Frontal cortex (tissue), 4 donors: ENCODE measurements at places on chromosomes 6 and 20. TPM values are rescaled to one million over a fixed set of nuclear protein-coding genes. Genes with fewer than 3 reads are reported as not detected.
A peak's percentile ranks its signal among the peaks of the same experiment; 100 is the strongest.

- no peak for DNase-seq
Observed at GRCh38 chr6:73180076-73180738, 45.1 kb downstream of the KHDC1L start.

- DNase-seq = no peak
Observed at GRCh38 chr6:23454080-23454976, 671.7 kb upstream of the NRSN1 start.

Gene CAP2
- 39.9 TPM for total RNA-seq

Gene PTGIS
- total RNA-seq = 7.7 TPM

DNA sequence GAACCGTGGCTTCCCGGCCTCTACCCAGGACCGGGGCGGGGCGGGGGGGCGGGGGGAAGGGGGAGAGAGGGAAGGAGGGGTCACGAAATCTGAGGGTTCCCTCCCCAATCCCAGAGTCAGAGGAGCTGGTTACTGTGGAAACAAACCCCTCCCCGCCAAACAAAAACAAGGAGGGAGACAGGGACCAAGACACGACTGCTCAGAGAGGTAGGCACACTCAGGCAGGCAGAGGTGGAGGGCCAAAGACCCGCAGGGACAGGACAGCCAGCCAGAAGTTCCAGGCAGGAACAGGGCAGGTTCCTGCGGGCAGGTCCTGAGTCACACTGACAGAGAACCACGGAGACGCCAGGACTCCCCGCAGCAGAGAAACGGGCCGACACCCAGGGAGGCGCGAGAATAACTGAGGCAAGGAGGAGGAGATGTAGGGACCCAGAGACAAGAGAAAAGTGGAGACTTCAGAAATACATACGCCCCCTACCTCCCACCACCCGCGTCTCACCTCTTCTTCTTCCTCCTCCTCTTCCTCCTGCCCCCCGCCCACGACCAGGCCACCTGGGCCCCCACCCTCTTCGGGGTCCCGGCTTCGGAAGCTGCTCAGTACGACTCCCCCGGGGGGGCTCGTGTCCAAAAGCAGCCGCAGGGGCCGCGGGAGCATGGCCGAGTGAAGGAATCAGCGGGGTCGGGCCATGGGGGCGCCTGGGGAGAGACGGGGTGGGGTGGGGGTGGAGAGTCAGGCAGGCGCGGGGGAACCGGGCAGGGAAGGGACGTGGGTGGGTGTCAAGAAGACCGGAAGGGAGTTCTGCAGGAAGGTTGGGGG is 578 bp downstream of the RGL2 start:
- DNase-seq = peak; percentile 77

Gene BANF2
- total RNA-seq = not detected

Gene NT5E
- 8.2 TPM for total RNA-seq

Gene BCAS4
- 11.4 TPM for total RNA-seq

Gene TOP1
- total RNA-seq = 26.5 TPM

DNA sequence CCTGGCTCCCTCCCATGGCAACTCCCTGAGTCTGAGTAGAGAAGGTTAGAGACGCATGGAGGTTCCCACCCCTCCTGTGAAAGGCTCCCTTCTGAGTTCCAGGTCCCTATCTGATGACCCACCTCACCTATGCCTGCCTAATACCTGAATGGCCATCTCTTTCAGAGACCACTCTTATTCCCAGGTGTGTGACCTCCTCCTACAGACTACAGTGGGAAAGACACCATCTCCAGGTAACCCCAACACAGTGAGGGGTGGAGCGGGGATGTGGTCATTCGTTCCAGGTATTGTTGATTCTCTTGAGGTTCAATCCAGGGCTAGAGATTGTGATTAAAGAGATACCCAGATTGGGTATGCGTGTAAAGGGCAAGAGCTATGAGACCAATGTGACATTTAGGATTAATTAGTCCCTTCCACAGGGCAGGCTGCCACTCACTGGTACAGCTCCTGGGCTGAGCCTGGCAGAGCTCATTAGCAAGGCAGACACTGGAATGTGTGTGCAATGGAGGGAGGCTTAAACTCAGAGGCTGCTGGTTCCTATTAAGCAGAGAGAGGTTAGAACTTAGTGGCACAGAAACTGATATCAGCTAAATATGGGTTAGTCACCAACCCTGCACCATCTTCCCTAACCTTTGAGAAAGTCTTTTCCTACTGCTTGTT is 46.5 kb upstream of the IER3 start:
- DNase-seq = no peak

DNA sequence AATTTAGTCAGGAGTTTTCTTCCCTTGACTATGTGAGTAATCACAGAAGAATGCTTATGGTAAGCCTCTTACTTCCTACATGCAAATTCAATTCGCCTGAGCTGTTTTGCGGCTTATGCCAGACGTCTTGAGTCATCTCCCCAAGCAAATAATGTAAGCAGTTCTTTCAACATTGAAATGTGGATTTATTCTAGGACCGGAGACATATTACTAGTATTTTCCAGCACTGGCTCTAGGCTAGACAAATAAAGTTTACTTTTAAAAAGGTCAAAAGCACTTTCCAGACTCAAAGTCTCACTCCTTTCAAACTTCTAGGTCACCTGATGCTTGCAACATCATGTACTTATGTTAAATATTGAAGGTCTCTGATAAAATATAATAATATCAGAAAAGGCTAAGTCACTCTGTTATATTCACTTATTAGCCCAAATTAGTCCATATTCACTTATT is 38.1 kb upstream of the NOX3 start:
- no peak for DNase-seq

DNA sequence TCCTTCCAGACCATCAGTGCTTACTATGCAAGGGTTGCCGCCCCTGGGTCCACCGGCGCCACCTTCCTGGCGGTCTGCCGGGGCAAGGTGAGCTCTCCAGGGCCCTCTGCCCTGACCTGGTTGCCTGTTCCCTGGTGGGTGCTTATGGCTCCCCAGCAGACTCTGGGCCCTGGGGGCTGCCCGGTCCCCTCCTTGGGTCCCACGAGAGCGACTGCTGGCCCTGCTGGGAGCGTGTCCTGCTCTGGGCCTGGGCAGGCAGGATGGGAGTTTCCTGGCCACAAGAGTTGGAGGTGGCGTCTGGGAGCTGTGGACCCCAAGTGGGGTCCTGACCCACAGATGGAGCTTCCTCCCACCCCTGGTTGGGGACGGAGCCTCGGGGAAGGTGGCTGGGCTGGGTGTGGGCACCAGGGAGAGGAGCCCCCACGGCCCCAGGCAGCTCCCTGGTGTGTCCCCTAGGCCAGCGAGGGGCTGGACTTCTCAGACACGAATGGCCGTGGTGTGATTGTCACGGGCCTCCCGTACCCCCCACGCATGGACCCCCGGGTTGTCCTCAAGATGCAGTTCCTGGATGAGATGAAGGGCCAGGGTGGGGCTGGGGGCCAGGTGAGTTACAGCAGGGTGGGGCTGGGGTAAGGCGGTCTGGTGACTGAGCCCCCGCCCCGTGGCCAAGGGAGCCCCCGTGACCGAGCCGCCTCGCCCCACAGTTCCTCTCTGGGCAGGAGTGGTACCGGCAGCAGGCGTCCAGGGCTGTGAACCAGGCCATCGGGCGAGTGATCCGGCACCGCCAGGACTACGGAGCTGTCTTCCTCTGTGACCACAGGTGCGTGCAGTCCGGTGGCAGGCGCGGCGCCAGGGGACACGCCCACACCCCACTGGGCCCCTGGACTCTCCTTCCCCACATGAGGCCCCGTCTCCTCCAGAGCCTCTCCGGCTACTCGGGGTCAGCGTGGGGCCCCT is 7.1 kb upstream of the TNFRSF6B start:
- no peak for DNase-seq

DNA sequence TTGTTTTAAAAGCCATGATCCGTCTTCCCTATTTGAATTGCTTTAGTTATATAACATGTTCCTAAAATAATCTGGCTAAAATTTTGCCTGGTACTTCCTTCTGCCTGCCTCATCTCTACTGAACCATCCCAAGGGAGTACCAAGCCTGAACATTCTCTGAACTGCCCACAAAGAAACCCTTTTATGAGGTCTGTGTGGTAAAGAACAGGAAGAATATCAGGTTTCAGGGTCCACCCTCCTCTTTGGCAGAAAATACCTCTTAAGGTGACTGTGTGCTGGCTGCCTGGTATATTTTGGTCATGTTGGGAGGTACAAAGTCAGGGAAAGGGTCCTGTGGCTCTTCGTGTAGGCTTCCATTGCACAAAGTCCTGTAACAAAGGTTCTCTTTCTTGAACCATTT is 574.1 kb upstream of the CHD6 start:
- no peak for DNase-seq

DNA sequence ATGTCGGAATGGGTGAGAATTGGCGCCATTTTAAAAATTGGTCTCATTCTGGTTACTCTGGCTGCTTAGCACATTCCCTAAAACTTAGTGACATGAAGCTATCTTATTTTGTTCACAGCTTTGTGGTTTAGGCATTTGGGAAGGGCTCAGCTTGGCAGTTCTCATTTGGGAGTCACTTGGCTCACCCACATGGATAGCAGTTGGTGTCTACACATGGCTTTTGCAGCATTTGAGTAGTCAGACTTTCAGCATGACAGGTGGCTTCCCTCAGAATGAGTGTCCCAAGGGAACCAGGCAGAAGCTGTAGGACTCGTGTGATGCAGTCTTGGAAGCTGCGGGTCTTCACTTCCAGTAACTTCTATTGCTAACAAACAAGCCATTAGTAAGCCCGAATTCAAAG is 64.6 kb downstream of the UST start:
- DNase-seq = no peak

DNA sequence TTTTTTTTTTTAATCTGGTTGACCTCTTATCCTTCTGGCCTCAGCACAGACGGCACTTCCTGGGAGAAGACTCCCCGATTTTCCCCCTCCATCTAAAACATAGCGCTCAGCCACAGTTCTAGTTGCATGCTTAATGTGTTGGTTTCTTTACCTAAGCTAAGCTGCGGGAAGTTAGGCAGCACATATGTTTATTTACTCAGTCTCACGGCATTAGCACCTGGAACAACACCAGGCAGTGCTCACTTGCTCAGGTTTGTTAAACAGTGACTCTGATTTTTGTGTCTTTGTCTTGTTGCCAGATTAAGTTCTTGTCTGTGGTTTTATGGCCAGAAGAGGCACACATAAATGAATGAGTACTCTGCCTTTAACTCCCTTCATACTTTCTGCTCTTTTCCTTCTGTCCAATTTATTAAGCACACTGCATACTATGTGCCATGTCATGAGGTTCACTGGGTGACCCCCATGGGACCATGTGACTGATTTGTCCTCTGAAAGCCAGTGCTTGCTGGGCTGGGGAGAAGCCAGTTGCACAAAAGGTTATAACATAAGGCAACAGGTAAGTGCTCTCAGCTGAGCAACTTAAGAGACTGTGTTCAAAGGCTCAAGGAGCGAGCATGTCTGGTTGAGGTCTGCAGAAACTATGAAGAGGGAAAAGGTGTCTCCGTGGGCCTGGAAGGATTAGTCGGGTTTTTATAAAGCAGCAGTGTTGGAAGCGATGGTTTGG is 93.6 kb downstream of the RPP40 start:
- DNase-seq = no peak

- DNase-seq = no peak
Observed at GRCh38 chr20:53576195-53576580, 17.5 kb downstream of the ZNF217 start.

- DNase-seq = no peak
Observed at GRCh38 chr6:3138341-3138740, 19.0 kb downstream of the TUBB2A start.

Gene PAX1
- total RNA-seq = not detected

Gene ADGRG6
- 9.8 TPM for total RNA-seq

DNA sequence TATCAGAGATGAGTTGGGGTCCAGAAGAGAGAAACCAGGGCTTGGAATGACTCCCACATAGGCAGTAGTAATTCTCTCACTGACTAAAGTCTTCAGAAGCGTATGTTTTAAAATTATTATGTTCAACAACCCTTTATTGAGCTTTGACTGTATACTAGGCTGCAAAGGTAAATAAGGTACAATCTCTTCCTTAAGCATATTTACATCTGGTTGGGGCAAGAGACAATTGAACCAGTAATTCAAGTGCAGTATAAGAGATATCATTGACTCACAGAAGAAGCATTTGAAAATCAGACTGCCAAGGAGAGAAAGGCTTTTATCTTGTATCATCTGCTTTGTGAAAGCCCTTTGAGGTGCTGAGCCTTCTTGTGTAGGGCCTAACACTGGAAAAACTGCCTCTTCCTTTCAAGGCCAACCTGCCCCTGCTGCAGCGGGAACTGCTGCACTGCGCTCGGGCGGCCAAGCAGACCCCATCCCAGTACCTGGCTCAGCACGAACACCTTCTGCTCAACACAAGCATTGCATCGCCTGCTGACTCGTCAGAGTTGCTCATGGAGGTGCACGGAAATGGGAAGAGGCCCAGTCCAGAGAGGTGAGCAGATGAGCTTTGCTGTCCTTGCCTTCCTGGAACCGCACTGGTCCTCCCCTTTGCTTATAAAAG is 39.3 kb upstream of the C20orf144 start:
- no peak for DNase-seq

DNA sequence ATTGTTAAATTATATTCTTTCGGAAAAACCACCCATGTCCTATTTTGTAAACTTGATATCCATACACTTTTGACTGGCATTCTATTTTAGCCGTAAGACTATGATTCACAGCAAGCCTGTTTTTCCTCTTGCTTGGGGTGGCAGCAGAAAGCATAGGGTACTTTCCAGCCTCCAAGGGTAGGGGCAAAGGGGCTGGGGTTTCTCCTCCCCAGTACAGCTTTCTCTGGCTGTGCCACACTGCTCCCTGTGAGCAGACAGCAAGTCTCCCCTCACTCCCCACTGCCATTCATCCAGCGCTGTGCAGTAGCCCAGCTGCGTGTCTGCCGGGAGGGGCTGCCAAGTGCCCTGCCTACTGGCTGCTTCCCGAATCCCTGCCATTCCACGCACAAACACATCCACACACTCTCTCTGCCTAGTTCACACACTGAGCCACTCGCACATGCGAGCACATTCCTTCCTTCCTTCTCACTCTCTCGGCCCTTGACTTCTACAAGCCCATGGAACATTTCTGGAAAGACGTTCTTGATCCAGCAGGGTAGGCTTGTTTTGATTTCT is 2.1 kb upstream of the ESR1 start:
- no peak for DNase-seq

- DNase-seq = peak; percentile 5
Observed at GRCh38 chr6:154868143-154868594, 126.9 kb upstream of the TIAM2 start.

Gene RBM12
- total RNA-seq = 109 TPM

Gene FAXC
- total RNA-seq = 41.6 TPM

Gene ASIP
- total RNA-seq = not detected

Gene CFB
- total RNA-seq = 0.82 TPM

DNA sequence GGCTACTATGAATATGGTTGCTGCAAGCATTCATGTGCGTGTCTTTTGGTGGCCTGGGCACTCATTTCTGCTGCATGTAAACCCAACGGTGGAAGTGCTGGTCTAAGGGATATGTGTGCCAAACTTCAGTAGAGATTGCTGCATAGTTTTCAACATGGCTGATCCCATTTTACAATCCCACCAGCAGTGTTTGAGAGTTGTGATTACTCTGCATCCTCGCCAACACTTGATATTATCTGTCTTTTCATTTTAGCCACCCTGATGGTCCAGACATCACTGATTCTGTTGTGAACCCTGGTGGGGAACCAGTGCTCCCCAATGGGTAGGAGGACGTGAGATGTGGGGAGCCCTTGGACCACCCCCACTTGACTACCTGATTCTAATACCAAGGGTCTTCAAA is 27.5 kb downstream of the PACSIN1 start:
- DNase-seq = no peak

GRCh38 chr6:9494864-9495263 is 920.0 kb downstream of the TFAP2A start:
- DNase-seq = no peak

GRCh38 chr6:11491596-11492463 is 45.7 kb upstream of the TMEM170B start:
- no peak for DNase-seq
